ENCODE measurements at places on chromosomes 4 and X. TPM values are rescaled to one million over a fixed set of nuclear protein-coding genes. Genes with fewer than 3 reads are reported as not detected.
A peak's percentile ranks its signal among the peaks of the same experiment; 100 is the strongest.

- no peak for ATAC-seq
Observed at GRCh38 chrX:150845091-150845490, 53.4 kb downstream of the CD99L2 start.

- ATAC-seq = no peak
Observed at GRCh38 chr4:101254776-101255175, 92.5 kb downstream of the PPP3CA start.

DNA sequence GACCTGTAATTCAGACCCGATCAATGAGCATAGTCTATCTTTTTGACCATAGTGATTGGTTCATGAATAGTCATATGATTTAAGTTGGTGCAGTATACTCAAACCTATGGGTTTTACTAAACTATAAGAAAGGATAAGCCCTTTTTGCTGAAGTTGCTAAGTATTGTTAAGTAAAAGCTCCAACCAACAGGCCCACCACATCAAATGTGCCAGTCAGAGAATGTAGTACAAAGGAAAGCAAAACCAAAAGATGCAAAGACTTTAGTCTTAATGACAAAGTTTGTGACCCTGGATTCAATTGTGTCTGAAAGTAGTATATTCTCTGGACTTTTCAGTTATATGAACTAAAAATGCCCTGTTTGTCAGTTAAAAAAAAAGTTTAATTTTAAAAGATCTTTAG lies 208.1 kb upstream of the TET2 start:
- ATAC-seq = no peak

AKAP4 gene
- not detected for total RNA-seq

CXorf49 gene
- total RNA-seq = not detected

- ATAC-seq = peak; percentile 70
Observed at GRCh38 chr4:80989921-80990544, 40.5 kb upstream of the BMP3 start.

Measured in motor neuron (in vitro differentiated cells).